Astrocyte (in vitro differentiated cells and primary cell): ENCODE measurements at places on chromosomes 2 and 18. TPM values are rescaled to one million over a fixed set of nuclear protein-coding genes. Genes with fewer than 3 reads are reported as not detected.

- peak; percentile 38 for DNase-seq
Measured at GRCh38 chr2:118292991-118293390, 204.7 kb downstream of the INSIG2 start.

DNA sequence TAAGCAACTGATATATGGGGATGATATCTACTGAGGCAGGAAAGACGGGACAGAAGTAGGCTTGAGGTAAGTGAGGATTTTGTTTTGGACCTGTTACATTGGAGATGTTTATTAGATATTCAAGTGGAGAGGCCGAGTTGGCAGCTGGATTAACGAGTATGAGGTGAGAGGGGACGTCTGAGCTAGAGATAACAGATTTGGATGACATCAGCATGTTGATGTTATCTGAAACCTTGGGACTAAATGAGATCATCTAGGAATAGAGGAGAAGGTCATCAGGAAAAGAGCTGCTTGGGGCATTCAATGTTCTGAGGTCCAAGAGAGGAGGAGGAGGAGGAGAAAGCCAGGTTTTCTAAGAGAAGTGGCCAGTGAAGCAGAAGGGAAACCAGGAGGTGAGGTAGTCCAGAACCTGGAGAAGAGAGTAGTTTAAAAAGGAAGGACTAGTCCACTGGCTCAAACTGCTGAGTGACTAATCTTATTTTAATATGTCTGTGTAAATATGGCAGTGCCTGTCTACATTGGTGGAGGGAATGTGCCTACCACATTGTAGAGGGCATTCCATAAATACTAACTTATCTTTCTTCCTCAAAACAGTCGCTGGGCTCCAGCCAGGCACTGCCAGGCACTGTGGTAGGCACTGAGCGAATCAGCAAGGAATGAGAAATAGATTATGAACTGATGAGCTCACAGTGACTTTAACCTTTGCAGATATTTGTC, 488.3 kb downstream of the DLGAP1 start:
- peak; percentile 66 for DNase-seq

DNA sequence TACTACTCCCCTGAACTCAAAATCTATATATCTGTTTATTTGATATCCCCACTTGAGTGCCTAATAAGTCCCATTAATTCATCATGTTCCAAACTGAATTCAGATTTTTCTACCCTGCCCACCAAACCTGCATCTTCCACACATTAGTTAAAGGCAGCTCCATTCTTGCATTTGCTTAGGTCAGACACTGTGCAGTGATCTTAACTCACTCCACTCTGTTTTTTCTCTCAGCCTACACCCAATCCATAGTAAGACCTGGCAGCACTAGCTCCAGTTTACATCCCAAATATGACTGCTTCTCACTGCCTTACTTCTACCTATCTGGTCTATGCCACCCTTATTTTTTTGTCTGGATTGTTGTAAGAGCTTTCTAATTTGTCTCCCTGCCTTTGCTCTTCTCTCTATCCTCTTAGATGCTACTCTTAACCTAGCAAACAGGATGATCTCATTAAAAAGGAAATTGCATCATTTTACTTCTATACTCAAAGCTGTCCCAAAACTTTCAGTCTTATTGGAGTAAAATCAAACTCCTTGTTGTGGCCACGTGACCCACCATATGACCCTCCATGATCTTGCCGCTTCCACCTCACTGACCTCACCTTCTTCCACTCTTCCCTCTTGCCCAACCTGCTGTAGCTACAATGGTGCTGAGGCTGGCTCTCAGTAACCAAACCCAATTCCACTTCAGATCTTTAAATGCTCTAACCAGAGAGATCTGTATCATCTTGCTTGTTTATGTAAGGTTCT, 274.9 kb upstream of the FANCL start:
- no peak for DNase-seq

- no peak for DNase-seq
Measured at GRCh38 chr2:73451263-73451972, 65.8 kb downstream of the ALMS1 start.

- no peak for DNase-seq
Measured at GRCh38 chr18:37343542-37343851, 222.1 kb downstream of the CELF4 start.

The STARD6 gene
- total RNA-seq, result not detected in 2 replicates

- no peak for DNase-seq
Measured at GRCh38 chr2:143296089-143296488, 166.9 kb downstream of the ARHGAP15 start.

GRCh38 chr2:154125891-154126290, 254.2 kb downstream of the GALNT13 start:
- no peak for DNase-seq

- no peak for DNase-seq
Measured at GRCh38 chr18:59821983-59822382, 77.8 kb upstream of the PMAIP1 start.

DNA sequence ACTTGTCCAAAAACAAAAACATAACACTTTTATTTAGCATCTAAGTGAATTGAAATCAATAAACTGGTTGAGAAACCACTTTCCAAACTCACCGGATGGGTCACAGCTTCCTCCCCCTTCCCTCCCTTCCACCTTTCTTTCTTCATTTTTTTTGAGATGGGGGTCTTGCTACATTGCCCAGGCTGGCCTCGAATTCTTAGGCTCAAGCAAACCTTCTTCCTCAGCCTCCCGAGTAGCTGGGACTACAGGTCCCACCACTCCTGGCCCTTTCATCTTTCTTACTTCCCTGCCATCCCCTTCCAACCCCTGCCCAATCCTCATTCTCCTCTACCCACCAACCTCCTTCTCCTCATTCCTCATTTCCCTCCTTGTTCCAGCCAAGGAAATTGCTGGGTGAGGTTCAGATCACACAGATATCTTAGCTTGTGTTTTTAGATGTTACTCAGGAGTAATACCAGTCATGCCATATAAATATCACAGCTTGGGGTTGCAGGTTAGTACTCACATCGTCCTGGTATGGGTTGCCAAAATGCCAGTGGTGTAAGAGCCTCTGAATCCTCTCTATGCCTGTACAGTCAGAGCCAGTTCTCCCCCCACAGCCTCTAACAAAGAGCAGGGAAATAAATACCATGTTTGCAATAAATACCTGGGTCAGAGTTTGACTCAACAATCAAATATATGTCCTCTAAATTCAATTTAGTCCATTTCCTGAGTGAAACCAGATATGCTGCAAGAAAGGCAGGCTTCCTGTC, 132.7 kb upstream of the NDUFV2 start:
- DNase-seq, result peak; percentile 41

The ZNF521 gene
- 43.0 and 48.0 TPM in 2 replicates for total RNA-seq

The SLC11A1 gene
- total RNA-seq, result not detected in 2 replicates

The PAX3 gene
- not detected in 2 replicates for total RNA-seq
